ENCODE measurements at places on chromosomes 2 and 18. TPM values are rescaled to one million over a fixed set of nuclear protein-coding genes. Genes with fewer than 3 reads are reported as not detected.

Gene HOXD9
- 0.13 TPM for total RNA-seq

Gene STK36
- total RNA-seq = 23.6 TPM

Gene ANKRD62
- not detected for total RNA-seq

Gene HMSD
- total RNA-seq = 0.53 TPM

Gene SRBD1
- 20.7 TPM for total RNA-seq

Gene ADAM23
- total RNA-seq = 10.3 TPM

Gene TNFRSF11A
- 0.41 TPM for total RNA-seq

Gene DLGAP1
- total RNA-seq = 0.26 TPM

Gene UGT1A10
- not detected for total RNA-seq

Gene VAMP5
- 40.1 TPM for total RNA-seq
